Activated CD4-positive, alpha-beta T cell treated with anti-CD3 and anti-CD28 coated beads, Interleukin-2, Interleukin-4, amounts not matched to agents 100 ng/mL and 50 ng/mL, durations not matched to agents 16 hours and 8 hours (primary cell): ENCODE measurements at places on chromosomes 3 and 15.

- DNase-seq = no peak
Observed at GRCh38 chr3:84318273-84318809, 640.4 kb upstream of the CADM2 start.

DNA sequence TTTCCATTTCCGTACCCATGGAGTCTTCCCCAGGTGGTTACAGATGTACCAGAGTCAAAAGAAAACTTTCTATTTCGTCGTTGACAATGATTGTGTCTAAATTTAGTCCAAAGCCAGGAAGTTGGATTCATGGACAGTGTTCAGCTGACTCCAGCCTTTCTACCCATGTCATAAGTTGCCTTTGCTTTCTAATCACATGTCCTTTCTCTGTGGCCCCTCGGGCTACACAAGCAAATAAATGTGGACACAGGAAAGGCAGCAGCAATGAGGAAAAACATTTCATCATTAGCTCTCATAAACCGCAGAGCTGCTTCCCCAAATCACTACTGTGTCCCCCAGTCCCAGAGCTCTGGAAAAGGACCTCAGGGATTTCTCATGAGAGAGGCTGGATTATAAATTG lies 82.0 kb downstream of the USF3 start:
- DNase-seq = no peak

- DNase-seq = no peak
Observed at GRCh38 chr3:4696266-4696665, 203.1 kb downstream of the ITPR1 start.

DNA sequence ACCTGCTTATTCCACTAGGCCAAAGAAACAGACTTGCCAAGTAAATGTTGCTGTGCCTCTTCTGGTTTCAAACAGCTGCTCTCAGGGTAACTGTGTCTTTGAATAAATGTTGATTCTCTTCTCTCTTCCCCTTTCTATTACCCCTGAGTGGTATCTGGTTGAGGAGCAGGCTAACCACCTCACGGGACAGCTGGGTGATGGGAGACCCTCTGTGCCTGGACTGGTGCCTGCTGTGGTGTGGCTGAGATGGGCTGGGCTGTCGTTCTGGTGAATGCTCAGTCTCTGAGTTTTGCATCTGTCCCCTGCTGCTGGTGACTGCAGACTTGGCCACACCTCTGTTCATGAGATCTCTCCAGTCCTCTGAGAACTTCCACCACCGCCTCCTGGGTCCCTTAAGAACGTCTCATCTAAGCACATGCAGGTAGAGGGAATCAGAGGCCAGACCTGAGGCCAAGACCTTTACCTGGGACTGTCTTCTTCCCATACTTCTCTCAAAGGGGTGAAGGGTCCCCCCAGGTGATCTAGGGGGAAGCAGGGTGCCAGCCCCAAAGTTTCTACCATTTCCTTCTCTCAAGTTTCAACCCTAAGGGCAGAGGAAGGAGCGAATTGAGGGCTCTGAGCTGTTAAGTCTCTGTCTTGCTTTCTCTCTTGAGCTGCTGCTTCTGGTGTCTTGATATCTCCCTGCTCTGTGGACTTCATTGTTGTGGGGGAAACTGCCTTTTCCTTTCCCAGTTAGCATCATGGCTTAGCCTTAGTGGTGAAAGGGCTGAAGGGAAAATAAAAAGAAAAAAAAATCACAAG lies 252.9 kb downstream of the EBLN2 start:
- DNase-seq = no peak

GRCh38 chr3:9675736-9676290 lies 26.5 kb downstream of the MTMR14 start:
- no peak for DNase-seq

- DNase-seq = no peak
Observed at GRCh38 chr3:62144482-62144881, 228.9 kb downstream of the FEZF2 start.

- no peak for DNase-seq
Observed at GRCh38 chr3:98592345-98592935, 971 bp downstream of the CPOX start.

DNA sequence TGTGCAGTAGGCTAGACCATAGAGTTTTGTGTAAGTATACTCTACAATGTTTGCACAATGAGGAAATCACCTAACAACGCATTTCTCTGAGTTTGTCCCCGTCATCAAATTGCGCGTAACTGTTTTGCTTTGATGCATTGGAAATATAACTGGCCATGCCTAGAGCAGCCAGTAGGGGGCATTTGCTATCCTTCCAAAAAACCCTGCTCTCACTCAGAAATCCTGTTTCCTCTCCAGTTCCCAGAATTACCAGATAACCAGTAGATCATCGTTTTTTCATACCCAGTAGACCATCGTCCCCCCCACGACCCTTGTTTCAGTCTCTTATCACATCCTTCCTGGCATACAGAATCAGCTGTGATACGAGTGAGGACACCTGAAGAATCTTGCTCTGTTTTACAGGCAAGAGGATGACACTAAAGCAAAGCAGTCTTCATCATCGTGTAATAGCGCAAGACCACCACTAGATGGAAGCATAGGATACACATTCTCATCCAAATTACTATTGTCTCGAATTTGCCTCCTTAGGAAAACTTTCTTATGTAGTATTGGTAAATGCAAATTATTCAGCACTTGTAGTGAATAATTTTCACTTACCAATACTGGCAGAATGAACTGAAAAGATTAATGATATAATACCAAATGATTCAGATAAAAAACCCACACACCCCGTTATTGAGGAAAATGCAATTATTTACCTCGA lies 4.4 kb upstream of the GABRR3 start:
- peak; percentile 84 for DNase-seq

- DNase-seq = no peak
Observed at GRCh38 chr15:31091481-31091880, 10.0 kb downstream of the TRPM1 start.

GRCh38 chr3:26100176-26100575 lies 310.3 kb downstream of the OXSM start:
- no peak for DNase-seq

- DNase-seq = no peak
Observed at GRCh38 chr3:69787436-69788168, 48.3 kb downstream of the MITF start.

DNA sequence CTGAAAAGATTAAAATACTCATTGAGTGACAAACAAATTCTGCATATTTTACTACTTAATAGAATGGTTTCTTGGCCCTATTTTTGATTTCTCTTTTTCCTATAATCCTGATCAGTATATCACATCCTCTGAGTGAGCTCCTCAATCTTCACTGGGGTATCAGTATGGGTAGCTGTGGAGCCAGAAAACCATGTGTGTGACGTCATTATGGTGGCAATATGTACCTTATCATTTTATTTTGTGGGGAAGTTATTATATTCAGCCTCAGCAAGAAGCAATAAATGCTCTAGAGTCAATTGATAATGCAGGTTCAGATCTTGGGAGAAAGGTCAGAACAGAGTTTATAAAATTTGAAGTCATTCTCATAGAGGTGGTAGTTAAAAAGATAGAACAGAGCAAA lies 1135.7 kb upstream of the CADM2 start:
- DNase-seq = no peak

DNA sequence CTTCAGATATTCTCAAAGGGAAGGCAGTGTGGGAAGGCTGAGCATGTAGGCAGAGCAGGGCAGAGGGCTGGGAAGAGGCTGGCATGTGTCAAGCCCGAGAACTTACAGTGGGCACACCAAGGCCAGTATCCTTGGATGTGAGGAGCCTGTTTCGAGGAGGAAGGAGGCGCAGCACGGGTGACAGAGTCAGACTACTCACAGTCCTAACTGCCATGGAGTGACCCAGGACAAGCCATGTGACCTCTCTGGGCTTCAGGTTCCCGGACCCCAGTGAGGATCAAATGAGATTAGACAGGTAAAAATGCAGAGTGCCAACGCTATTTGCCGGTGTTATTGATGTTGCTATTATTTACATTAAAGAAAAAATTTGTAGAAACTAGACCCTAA lies 65.3 kb downstream of the NSMCE3 start:
- DNase-seq = no peak

DNA sequence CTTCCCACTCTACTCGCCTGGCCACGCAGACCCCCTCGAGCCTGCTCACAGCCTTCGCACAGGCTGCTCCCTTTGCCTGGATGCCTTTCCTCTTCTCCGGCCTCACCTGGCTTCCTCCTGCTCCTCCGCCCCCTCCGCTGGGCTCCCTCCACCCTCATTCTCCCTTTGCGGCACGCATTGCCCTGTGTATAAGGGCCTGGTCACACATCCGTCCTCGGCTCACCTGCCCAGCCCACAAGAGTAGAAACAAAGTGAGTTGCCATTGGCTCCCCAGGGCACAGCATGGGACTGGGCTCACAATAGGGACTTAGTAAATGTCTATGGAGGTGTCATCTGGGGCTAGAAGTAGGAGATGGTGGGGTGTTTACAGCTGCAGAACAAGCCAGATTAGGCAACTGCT lies 4.2 kb downstream of the PLXND1 start:
- DNase-seq = no peak

DNA sequence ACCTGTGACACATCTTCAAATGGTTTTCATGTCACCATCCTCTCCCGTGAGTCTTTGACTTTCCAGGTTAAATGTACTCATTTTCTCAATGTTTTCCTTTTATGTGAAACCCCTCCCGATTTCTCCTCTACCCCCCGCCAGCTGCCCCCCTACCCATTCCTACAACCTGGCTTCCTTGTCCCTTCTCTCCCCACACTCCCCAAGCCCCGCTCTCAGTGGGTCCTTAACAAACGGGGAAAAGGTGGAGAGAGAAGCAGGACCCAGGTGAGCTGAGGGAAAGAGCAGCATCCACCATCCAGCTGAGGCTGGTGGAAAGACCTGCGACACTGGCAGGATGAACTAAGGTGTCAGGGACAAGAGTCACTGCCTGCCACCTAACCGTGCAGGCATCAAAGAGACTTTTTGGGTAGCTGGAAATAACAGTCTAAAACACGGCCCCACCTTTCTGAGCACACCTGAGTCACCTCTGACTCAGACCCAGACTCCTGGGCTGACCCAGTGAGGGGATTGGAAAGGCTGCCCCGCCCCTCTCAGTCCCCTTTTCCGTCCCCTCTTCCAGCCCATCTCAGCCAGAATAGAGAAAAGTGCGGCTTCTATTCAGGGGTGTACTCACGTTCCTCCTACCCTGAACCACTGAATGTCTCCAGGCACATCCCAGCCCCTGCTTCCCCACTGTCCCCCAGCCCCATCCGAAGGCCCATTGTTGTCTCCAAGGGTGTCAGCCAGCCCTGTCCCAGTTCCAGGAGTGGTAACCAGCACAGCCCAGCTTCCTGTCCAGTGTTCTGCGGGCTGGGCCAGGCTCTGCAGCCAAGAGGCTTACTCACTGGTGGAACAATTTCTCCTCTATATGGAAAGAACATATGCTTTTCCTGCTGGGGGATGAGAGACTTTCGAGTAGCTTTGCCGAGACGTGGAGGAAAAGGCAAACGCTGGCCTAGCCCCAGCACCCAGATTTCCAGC lies 20.4 kb downstream of the ISG20 start:
- DNase-seq = no peak
